Activated T-cell treated with anti-CD3 and anti-CD28 coated beads, Interleukin-2, amount 50 U/mL, for 72 hours (primary cell): ENCODE measurements at places on chromosomes 2 and 18. TPM values are rescaled to one million over a fixed set of nuclear protein-coding genes. Genes with fewer than 3 reads are reported as not detected.

The NEU2 gene
- not detected for total RNA-seq

The LTBP1 gene
- total RNA-seq, result 0.67 TPM

The ASB18 gene
- total RNA-seq, result not detected

The RGPD4 gene
- not detected for total RNA-seq

The IGFBP5 gene
- total RNA-seq, result not detected

The PRKAG3 gene
- total RNA-seq, result not detected

The SNRPD1 gene
- total RNA-seq, result 82.5 TPM

DNA sequence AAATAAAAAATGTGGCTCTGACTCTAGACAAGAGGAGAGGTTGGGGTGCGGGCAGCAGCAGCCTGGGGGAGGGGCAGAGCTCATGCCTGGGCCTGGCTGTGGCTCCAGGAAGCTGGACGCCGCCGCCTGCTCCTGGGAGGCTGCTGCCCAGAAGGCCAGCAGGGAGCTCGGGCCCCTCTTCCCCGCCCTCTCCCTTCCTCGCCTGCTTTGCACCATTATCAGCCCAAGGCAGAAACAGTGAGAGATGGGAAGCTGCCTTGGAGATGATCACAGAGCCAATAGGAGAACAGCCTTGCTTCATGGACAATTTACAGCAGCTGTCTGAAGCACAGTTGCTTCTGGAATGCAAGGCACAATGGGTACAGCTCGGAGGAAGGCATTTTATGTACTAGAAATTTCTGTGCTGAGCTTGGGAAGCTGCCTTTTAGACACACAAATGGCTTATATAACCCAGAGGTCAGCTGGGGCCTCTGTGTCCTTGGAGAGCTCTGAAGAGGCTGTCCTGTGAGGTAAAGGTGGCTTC lies 55.3 kb upstream of the AFF3 start:
- no peak for DNase-seq
- H3K4me1 ChIP-seq, result no peaks in the 10 kb centered on the region
- H3K27me3 ChIP-seq, result no peaks in the 10 kb centered on the region
- H3K4me3 ChIP-seq, result no peak overlapping the region
- H3K27ac ChIP-seq, result no peak overlapping the region
- H3K36me3 ChIP-seq, result no peaks in the 10 kb centered on the region

DNA sequence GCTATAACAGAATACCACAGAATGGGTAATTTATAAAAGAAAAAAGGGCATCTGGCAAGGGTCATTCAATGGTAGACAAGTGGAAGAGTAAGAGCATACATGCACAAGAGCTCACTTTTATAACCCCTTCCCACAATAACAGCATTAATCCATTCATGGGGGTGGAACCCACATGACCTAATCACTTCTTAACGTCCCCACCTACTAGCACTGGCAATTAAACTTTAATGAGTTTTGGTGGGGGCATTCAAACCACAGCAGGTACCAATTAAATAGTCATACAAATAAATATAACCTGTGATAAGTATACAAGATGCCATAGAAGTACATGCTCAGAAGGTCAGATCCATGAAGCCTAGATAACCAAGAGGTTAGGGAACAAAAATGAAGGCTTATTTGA lies 48.6 kb downstream of the ROCK1 start:
- H3K27ac ChIP-seq, result peak overlapping the region; percentile 43
- no peak for DNase-seq
- no peak overlapping the region for H3K4me3 ChIP-seq
- peaks cover 7% of the 10 kb centered on the region for H3K4me1 ChIP-seq
- no peaks in the 10 kb centered on the region for H3K27me3 ChIP-seq
- peaks cover 2% of the 10 kb centered on the region for H3K36me3 ChIP-seq

DNA sequence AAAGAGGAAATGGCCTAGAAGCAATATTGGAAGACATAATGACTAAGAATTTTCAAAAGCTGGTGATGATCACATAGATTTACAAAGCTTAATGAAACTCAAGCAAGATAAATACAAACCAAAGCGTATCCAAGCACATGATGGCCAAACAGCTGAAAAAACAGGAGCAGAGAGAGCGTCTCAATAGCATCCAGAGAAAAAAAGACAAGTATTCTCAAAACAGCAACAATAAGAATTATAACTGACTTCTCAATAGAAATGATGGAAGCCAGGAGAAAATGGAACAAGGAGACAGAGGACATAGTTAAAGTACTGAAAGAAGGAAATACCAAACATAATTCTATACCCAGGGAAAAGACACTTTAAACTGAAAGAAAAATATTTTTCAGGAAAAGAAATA lies 437.2 kb upstream of the TNP1 start:
- H3K4me3 ChIP-seq, result no peak overlapping the region
- no peak for DNase-seq
- H3K4me1 ChIP-seq, result peaks cover 5% of the 10 kb centered on the region
- H3K27ac ChIP-seq, result no peak overlapping the region
- no peaks in the 10 kb centered on the region for H3K27me3 ChIP-seq

- peaks cover 26% of the 10 kb centered on the region for H3K4me1 ChIP-seq
- no peaks in the 10 kb centered on the region for H3K36me3 ChIP-seq
- DNase-seq, result no peak
- H3K4me3 ChIP-seq, result no peak overlapping the region
- H3K27me3 ChIP-seq, result peaks cover 8% of the 10 kb centered on the region
Measured at GRCh38 chr2:12282780-12283695, 433.7 kb upstream of the TRIB2 start.

DNA sequence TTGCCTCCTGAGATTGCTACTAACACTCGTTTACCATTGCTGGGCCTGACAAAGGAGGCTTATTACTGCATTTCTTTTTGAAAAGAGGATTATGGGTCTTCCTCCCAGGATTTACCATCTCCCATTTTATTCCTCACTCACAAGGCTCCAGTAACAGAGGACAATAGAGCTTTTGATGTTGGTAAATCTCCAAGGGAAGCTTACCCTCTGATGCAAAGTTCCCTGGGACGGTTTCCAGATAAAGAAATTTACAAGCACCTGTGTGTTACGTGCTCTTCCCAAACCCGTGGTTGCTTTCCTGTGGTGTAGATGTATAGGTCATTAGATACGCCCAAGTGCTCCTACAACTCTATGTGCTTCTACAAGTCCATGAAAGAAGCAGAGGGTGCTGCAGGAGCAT lies 17.1 kb downstream of the VSNL1 start:
- no peak overlapping the region for H3K4me3 ChIP-seq
- DNase-seq, result no peak

- peaks cover 6% of the 10 kb centered on the region for H3K27me3 ChIP-seq
- H3K4me1 ChIP-seq, result peaks cover 12% of the 10 kb centered on the region
- H3K4me3 ChIP-seq, result no peak overlapping the region
- no peak for DNase-seq
Measured at GRCh38 chr2:62473246-62473827, 32.7 kb downstream of the TMEM17 start.

GRCh38 chr2:158486970-158487325 lies 30.2 kb downstream of the PKP4 start:
- peaks cover 1% of the 10 kb centered on the region for H3K36me3 ChIP-seq
- peaks cover 28% of the 10 kb centered on the region for H3K4me1 ChIP-seq
